ENCODE measurements at places on chromosomes 5 and 9.

DNA sequence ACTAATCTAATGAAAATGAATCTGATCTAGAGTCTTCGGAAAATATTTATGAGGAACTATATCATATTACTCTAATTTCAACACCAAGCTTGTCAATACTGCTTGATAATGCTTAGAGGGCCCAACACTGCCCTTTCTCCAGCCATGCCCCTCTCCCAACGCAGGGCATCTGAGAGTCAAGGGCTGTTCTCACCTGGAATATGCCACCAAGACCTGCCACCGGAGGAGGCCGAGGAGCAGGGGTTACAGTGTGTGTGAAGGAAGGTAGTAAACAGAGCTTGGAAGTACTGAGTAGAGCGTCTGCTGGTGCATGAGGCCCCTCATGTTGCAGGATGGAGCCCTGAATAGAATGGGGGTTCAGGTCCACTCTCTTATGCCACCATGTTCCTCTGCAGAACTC, 301.3 kb upstream of the MPDZ start:
- DNase-seq = no peak

DNA sequence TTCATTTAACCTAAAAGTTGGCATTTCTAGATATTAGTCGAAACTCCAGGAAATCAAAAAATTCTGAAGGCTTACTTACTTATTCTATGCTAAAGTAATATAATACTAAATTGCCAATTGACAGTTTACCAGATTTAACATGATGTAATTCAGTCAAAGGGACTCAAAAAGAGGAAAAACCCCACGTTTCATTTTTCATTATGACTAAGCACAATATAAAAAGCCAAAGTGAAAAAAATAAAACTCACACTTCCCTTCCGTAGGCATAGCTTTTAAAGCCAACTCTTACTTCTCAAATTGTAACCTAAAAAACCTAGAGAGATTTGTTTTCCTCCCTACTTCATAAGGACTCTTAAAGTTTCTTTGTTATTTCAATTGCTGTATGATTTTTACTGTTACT, 146.6 kb downstream of the RAPGEF6 start:
- DNase-seq = no peak

DNA sequence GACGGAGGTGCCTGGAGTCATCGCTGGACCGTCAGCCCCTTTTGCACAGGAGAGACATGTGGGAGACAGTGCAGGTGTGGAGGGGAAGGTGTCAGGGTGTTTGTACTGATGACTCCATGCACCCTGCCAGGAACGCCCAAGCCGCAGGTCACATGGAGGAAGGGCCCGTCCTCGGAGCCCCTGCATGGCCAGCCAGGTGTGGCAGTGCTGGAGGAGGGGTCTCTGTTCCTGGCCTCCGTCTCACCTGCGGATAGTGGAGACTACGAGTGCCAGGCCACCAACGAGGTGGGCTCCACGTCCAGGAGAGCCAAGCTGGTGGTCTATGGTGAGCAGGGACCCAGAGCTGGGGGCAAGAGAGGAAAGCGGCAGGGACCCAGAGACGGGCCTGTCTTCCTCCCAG, 81.5 kb downstream of the HMCN2 start:
- DNase-seq = no peak

GRCh38 chr9:114761523-114761922, 44.3 kb downstream of the TNFSF15 start:
- DNase-seq = no peak

- DNase-seq = no peak
Measured at GRCh38 chr9:79974806-79975422, 403.1 kb downstream of the TLE4 start.

DNA sequence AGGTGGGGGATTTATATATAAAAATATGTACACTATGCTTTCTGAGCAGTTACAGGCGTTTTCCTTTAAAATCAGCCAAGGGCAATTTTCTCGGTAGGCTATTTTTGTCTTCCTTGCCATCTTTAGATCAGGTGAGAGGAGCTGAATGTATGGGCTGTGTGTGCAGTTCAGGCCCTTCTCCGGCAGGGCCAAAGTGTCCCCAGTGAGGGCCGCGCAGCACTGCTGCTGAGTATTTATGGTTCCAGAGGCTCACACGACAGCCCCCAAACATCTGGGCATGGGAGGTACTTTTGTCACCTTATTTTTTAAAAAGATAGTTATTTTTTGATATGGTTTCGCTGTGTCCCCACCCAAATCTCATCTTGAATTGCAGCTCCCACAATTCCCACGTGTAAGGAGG, 11.5 kb downstream of the GFPT2 start:
- no peak for DNase-seq

DNA sequence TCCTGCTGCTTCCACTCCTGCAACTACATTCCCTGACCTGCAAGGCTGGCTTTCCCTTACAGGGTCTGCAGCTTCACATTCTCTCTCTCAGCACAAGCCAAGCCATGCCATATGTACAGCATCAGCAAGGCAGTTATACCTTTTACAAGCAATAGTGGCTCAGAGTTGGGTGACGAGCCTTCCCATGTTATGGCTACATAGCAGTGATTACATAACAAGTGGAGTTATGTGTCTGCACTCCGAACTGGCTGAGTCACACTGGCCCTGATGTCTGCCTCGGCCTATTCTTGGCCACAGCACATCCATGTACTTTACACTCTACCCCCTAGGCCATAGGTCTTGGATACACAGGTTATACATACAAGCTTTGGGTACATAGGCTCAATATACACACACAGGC, 52.0 kb upstream of the SNCAIP start:
- DNase-seq = no peak

- DNase-seq = no peak
Measured at GRCh38 chr5:132253452-132254320, 3.8 kb upstream of the PDLIM4 start.

DNA sequence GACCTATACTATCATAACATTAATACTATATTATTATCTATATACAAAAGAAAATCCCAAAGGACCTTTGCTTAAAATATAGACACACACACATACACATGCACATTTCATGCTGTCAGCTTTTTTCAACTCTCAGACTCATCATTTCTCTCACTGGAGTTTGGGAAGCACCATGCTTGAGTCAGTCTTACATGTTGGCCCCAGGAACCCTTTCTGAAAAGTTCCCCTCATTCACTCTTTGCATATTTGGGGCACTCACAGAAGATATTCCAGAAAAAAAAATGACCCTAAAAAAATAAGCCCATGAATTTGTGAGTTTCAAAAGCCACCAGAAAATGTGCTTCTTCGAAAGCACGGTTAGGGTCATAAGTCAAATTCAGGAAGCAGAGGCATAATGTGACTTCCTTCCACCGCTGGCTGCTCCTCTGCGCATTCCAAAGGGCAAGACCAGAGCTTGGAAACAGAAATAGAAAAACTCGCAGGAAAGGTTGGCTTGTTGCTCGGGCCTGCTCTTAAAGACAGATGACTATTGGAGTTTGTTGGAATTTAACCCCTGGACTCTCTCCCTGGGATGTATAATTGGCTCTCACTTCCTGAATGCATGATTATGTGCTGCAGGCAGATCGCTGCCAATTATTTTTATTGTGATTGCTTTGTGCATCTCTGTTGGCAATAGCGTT, 129.7 kb upstream of the IQGAP2 start:
- no peak for DNase-seq

DNA sequence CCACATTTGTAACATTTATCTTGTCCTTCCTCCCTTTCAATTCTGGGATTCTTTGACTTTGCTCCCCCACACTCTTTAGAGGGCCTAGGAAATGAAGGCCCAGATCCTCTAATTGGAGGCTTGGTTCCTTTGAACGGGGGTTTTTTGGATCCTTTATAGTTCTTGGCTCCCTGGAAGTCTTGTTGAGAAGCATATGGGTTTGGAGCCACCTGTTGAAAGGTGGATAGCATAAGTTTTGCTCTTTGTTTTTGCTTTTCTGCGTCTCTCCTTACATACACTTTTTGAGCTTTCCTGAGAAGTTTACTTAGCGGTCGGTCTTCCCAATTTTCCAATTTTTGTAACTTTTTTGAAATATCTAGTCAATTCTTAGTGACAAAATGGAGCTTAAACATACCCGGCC, 17.8 kb downstream of the IFT74 start:
- no peak for DNase-seq

Measured in hippocampal formation (tissue), 2 donors.